ENCODE measurements at places on chromosomes 12 and 14.

GRCh38 chr12:103387385-103387784 is 108.4 kb downstream of the C12orf42 start:
- DNase-seq, result no peak

DNA sequence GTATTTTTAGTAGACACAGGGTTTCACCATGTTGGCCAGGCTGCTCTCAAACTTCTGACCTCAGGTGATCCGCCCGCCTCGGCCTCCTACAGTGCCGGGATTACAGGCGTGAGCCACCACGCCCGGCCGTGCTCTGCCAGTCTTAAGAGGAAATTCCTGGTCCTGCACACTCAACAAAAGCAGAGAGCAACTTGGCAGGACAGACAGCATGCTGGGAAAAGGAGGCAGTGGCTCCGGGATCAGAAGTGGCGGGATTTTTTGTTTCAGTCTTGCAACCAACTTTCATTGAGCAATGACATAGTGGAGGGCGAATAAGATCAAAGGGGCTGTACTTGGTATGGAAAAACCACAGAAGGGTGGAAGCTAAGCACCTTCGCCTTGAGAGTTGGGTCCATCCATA is 2.1 kb downstream of the CKAP4 start:
- no peak for DNase-seq

- DNase-seq, result no peak
Measured at GRCh38 chr12:116146386-116146785, 131.1 kb downstream of the MED13L start.

DNA sequence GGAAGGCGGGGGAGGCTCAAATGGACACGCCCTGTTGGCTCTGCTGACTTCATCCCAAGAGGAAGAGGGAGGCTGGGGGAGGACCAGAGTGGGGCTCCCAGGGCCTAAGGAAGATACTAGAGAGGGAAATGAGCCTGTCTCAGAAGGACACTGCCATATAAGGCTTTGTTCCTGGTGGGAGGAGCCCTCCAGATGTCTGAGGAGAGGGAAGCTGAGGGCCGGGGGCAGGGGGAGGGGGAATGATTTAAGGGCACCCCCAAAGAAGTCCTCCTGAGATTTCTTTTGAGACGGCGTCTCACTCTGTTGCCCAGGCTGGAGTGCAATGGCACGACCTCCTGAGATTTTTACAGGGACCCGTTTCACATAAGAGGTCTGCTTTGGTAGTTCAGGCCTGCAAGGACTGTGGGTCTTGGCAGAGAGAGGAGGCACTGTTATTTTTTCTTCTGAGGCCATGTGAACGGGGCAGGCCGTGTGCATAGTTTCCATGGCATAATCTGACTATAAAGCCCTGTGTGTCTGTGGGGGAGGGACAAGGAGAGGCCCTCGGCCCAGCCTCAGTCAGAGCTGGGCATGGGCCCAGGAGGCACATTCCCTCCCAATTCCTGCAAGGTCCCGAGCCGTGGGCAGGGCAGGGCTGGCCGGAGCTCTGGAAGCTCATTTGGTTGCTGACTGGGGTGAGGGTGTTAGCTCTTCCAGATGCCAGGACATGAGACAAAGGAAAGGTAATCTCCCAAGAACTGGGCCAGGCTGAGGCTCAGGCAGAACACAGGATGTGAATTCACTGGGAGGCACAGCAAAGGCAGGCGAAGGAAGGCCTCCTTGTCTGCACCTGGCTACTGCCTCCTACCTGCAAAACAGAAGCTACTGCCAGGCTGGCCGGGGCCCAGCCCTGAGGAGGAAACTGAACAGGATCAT is 22.2 kb upstream of the PLEKHG3 start:
- peak; percentile 75 for DNase-seq

- DNase-seq, result no peak
Measured at GRCh38 chr12:1592444-1593173, 1.8 kb downstream of the FBXL14 start.
